ENCODE measurements at places on chromosomes 12 and 14. TPM values are rescaled to one million over a fixed set of nuclear protein-coding genes. Genes with fewer than 3 reads are reported as not detected.

HOMEZ gene
- total RNA-seq, result 3.4 TPM

DNA sequence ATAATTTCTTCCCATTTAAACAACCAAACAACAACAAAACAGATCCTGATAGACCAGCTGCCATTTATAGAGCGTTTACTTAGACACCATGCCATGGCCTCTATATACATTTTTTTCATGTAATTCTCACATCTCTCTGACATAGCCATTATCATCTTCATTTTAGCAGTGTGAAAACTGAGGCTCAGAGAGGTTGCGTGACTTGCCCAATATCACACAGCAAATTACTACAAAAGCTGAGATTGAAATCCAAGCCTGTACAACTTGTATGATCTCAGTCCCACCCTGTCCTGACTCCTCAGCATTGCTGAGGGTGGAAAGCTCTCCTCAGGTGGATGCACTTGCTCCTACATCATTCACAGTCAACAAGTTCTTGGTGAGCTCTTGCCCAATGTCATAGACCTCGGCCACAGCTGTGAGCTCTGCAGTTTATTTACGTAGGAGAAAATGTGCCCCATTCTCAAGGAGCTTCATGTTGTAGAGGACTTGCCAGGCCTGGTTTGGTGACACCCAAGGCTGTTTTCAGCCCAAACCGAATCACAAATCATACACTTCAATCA is 55.5 kb downstream of the CRACR2A start:
- H3K27me3 ChIP-seq, result no peaks in the 10 kb centered on the region
- no peak for DNase-seq
- no peak overlapping the region for H3K4me3 ChIP-seq
- no peaks in the 10 kb centered on the region for H3K4me1 ChIP-seq
- no peaks in the 10 kb centered on the region for H3K36me3 ChIP-seq

GRCh38 chr14:93133464-93133863 is 17.7 kb upstream of the ITPK1 start:
- H3K27me3 ChIP-seq, result no peaks in the 10 kb centered on the region
- no peaks in the 10 kb centered on the region for H3K36me3 ChIP-seq
- H3K27ac ChIP-seq, result peak overlapping the region; percentile 34
- no peak overlapping the region for H3K4me3 ChIP-seq
- peaks cover 56% of the 10 kb centered on the region for H3K4me1 ChIP-seq

- no peaks in the 10 kb centered on the region for H3K36me3 ChIP-seq
- H3K4me3 ChIP-seq, result no peak overlapping the region
- H3K27me3 ChIP-seq, result no peaks in the 10 kb centered on the region
Measured at GRCh38 chr14:105203057-105203531, 22.0 kb upstream of the NUDT14 start.

DNA sequence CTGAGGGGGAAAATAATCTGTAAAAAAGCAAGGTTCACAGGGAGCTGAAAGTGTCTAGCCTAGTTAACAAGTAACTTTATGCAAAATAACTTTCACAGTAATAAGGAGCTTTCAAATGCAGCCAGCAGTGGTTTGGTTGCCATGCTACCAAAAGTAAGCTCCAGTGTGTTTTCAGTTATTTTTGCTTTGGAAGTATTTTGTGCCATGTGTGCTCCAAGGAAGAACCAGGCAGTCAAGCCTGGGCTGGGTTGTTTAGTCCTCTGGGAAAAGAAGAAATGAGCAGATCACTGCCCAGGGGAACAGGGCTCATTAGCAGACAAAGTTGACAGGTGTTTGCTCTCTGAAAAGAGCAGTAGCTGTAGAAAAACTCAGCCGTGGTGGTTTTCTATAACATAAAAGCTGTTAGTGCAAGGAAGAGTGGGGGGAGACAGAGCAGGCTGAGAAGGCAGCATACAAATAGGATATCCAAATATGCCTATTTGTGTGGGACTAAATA is 92.8 kb upstream of the TMTC2 start:
- no peaks in the 10 kb centered on the region for H3K36me3 ChIP-seq
- no peaks in the 10 kb centered on the region for H3K4me1 ChIP-seq
- no peaks in the 10 kb centered on the region for H3K27me3 ChIP-seq
- no peak overlapping the region for H3K27ac ChIP-seq
- no peak overlapping the region for H3K4me3 ChIP-seq

DNA sequence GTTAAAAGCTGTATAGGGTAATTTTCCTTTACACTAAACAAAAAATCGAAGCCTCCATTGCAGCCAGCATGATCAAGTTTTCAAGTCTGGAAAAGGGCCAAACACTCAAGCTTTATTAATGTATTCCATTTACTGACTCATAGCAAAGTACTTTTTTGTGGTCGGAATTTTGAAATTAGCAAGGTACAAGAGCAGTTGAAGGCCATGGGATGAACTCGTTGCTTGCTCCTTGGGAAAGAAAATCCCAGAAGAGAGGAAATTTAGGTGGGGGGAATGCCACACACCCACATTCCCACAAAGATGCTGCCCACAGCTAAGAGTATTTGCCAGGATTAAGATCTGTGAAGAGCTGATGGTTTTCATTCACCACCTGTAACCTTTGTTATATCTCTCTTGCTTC is 333.7 kb downstream of the EGLN3 start:
- H3K36me3 ChIP-seq, result no peaks in the 10 kb centered on the region
- no peak overlapping the region for H3K27ac ChIP-seq
- no peak for DNase-seq
- no peaks in the 10 kb centered on the region for H3K27me3 ChIP-seq
- H3K4me3 ChIP-seq, result no peak overlapping the region

- DNase-seq, result no peak
- no peaks in the 10 kb centered on the region for H3K27me3 ChIP-seq
- H3K27ac ChIP-seq, result no peak overlapping the region
- H3K36me3 ChIP-seq, result no peaks in the 10 kb centered on the region
- H3K4me1 ChIP-seq, result no peaks in the 10 kb centered on the region
- no peak overlapping the region for H3K4me3 ChIP-seq
Measured at GRCh38 chr12:25935355-25936144, 22.9 kb upstream of the RASSF8 start.

- H3K27me3 ChIP-seq, result no peaks in the 10 kb centered on the region
- no peaks in the 10 kb centered on the region for H3K36me3 ChIP-seq
- H3K27ac ChIP-seq, result no peak overlapping the region
- no peaks in the 10 kb centered on the region for H3K4me1 ChIP-seq
Measured at GRCh38 chr14:97485201-97485600, 688.0 kb downstream of the VRK1 start.

DNA sequence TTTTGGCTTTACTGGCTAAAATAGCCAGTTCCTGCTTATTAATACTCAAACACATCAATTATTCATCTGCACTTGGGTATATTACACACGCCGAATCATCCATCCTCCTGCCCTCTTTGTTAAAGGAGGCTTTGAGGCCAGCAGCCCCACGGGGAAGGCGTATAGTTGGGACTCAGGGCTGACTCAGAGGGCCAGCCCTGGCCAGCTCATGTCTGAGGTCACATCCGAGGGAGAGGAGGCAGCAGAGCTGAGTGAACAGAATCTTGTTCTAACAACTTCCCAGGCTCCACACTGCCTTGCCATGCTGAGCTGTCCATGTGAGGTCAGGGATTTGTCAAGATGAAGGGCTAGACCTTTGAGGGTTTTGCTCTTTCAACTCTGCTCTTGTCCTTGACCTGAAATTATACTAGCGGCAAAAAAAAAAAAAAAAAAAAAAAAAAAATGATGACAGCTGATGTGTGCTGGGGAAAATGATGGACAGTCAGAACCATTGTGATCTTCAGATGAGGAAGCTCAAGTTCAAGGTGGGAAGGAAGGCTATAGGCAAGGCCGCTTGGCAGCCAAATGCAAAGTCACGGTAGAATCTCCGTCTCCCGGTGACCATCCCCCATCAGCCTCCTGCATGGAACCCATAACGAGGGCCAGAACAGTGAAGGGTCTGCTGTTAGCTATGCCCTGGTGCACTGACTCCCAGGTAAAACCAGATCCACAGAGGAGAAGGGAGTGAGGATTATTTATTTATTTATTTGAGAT is 12.5 kb upstream of the MARK3 start:
- no peak for DNase-seq
- no peak overlapping the region for H3K27ac ChIP-seq
- no peaks in the 10 kb centered on the region for H3K27me3 ChIP-seq
- H3K4me3 ChIP-seq, result no peak overlapping the region

GRCh38 chr14:62185078-62185477 is 422.9 kb downstream of the SNAPC1 start:
- H3K4me3 ChIP-seq, result no peak overlapping the region
- no peaks in the 10 kb centered on the region for H3K4me1 ChIP-seq
- no peak overlapping the region for H3K27ac ChIP-seq
- H3K27me3 ChIP-seq, result no peaks in the 10 kb centered on the region

- no peak overlapping the region for H3K4me3 ChIP-seq
- DNase-seq, result no peak
- peaks cover 27% of the 10 kb centered on the region for H3K4me1 ChIP-seq
- H3K36me3 ChIP-seq, result no peaks in the 10 kb centered on the region
Measured at GRCh38 chr14:73833530-73834260, 17.9 kb upstream of the PTGR2 start.

- no peaks in the 10 kb centered on the region for H3K27me3 ChIP-seq
- H3K4me1 ChIP-seq, result no peaks in the 10 kb centered on the region
- H3K27ac ChIP-seq, result no peak overlapping the region
- H3K4me3 ChIP-seq, result no peak overlapping the region
- no peak for DNase-seq
Measured at GRCh38 chr12:25784669-25785068, 173.8 kb upstream of the RASSF8 start.

RPGRIP1 gene
- 1.3 TPM for total RNA-seq

DNA sequence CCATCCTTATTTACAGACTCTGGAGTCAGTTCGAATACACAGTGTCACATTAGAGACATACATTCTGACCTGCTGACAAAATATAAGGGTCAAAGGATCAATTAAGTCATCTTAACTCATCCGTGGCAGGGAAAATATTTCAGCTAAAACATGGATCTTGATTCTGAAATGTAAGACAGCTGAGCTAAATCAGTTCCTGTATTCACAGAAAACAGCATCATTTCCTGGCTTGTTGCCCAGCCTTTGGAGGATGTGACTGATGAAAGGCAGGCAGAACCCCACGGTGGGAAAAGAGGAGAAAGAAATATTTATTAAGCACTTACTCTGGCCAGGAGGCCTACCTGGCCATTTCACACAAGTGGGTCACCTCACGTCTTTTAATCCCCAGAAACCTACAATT is 101.9 kb downstream of the GAS2L3 start:
- H3K27me3 ChIP-seq, result no peaks in the 10 kb centered on the region
- no peak for DNase-seq
- no peak overlapping the region for H3K4me3 ChIP-seq
- H3K27ac ChIP-seq, result no peak overlapping the region
- no peaks in the 10 kb centered on the region for H3K36me3 ChIP-seq

RAPGEF3 gene
- 4.3 TPM for total RNA-seq

DNA sequence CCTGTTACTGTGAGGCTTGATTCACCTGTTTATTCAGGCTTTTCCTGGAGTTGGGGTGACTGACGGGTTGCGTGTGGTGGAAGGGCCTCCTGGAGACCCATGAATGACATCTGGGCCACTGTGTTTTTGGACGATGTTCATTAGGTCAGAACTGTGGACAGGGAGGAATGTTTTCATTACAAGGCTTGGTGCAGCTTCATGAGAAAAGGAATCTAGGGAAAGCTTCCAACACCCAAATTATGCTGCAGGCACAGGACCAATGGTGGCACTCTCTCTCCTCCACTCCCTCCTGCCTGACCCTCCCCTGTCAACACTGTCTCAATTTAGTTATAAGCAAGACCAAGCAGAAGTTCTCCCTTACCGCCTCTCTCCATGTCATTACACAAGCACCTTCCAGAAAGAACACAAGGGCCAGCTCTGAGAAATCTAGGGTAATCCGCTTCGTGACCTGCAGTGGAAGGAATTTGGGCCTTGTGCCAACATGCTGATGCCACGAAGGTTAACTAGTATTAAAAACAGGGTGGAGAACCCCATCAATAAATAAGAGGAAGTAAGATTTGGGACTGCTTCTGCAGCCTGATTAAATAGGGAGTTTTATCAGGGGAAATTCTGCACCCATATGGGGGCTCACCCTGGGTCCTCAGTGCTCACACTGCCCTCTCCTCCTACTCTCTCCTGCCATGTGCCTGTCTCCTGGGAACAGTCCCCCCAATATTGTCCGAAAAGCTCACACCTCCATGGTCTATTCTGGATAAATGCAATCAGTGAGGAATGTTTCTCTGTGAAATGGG is 200.3 kb downstream of the KTN1 start:
- no peak for DNase-seq
- no peaks in the 10 kb centered on the region for H3K27me3 ChIP-seq
- H3K27ac ChIP-seq, result no peak overlapping the region
- no peak overlapping the region for H3K4me3 ChIP-seq
- no peaks in the 10 kb centered on the region for H3K4me1 ChIP-seq

SLC6A15 gene
- total RNA-seq, result not detected

CLEC4E gene
- 0.05 TPM for total RNA-seq

DNA sequence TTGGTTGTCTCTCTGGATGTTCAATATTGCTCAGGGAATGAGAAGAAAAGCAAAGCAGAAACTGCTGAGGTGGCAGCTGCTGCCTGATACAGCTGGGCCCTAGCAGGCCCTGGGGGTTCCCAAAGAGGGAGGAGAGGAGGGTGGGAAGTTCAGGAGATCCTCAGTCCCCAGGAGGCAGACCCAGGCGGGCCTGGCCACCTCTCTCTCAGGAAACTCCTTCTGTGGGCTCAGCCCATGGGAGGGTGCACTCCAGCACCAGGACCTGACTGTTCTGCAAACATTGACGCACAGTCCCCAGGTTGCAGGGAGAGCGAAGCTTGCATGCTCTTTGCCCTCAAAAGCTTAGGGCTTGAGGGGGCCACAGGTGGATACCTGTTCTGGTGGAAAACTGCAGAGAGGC is 29.6 kb downstream of the IRF2BPL start:
- no peaks in the 10 kb centered on the region for H3K27me3 ChIP-seq
- no peaks in the 10 kb centered on the region for H3K36me3 ChIP-seq
- no peak overlapping the region for H3K27ac ChIP-seq
- H3K4me1 ChIP-seq, result peaks cover 1% of the 10 kb centered on the region

ACTR6 gene
- total RNA-seq, result 9.7 TPM

DNA sequence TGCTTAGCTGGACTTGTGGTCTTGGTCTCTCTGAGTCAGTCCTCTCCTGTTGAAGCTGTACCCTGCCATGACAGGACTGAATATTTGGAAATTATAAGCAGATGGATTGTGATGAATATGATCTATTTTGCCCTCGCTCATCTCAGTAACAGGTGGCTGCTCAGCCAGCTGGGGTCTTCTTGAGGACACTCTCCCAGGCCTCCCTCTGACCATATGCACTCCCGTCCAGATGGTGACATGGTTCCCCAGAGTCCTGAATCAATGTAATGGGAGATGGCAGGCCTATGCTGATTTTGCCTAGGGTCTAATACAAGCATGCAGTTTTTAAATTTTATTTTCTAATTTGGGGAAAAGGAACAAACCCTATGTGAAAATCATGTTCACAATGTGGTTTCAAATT is 63.1 kb upstream of the TRHDE start:
- H3K4me1 ChIP-seq, result no peaks in the 10 kb centered on the region
- H3K4me3 ChIP-seq, result no peak overlapping the region
- no peaks in the 10 kb centered on the region for H3K36me3 ChIP-seq
- H3K27ac ChIP-seq, result no peak overlapping the region

All from liver (tissue), 10 donors.